ENCODE measurements at places on chromosomes 12 and 14.

DNA sequence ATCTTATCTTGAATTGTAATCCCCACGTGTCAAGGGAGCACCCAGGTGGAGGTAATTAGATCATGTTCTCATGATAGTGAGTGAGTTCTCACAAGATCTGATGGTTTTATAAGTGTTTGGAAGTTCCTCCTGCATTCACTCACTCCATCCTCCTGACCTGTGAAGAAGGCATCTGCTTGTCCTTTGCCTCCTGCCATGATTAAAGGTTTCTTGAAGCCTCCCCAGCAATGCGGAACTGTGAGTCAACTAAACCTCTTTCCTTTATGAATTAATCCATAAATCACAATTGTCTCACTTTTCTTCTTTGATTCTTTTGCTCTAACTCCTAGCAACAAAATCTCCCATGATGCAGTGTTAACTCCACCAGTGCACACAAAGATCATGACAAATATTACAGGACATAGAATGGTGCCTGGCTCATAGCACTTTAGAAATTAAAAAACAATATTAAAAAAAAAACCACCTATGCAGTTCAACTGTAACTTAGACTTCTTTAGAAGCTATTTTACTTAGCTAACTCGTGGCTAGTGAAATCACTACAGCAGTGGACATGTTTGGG, 37.6 kb upstream of the MGAT4C start:
- DNase-seq, result no peak

DNA sequence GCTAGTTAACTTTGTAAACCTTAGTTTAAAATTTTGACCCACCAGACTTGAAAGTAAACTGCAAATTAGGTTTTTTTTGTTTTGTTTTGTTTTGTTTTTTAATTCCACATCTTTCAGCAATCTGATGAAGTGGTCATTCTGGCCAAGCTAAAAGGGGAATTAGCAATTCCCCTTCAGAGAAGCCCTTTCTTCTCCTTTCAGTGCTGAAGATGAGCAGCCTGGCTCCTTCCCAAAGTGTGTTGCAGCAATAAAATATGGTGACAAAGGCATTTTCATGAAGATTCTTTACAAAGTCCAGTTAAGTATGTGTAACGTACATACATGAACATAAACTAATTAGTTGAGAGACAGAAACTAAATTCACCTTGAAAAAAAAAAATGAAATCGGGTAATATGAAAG, 380.1 kb downstream of the NOVA1 start:
- DNase-seq, result no peak

DNA sequence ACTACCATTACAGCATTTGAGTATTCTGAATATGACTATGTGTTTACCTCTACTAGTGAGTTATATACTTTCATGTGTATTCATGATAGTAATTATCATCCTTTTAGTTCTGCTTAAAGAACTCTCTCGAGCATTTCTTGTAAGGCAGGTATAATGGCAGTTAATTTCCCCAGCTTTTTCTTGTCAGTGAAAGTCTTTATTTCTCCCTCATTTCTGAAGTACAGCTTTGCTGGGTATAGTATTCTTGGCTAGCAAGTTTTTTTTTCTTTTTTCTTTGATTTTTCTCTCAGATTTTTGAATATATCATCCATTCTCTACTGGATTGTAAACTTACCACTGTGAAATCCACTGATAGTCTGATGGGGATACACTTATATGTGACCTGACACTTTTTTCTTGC, 165.9 kb upstream of the ARHGAP5 start:
- DNase-seq, result no peak

GRCh38 chr12:80170915-80171314, 71.6 kb downstream of the OTOGL start:
- DNase-seq, result no peak

DNA sequence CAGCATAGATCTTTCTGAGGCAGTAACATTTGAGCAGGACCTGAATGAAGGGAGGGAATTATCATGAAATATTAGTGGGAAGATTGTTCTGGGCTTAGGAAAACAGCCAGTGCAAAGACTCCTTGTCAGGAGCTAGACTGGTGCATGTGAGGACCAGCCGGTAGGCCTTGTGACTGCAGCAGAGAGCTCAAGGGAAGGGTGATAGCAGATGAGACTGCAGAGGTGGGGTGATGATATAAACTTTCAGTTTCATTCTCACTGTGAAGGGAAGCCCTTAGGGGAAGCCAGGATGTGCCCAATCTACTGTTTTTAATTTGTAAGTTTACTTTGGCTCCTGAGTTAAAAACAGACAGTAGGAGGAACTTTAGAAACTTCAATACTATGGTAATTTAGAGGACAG, 12.4 kb downstream of the IL22 start:
- peak; percentile 15 for DNase-seq

DNA sequence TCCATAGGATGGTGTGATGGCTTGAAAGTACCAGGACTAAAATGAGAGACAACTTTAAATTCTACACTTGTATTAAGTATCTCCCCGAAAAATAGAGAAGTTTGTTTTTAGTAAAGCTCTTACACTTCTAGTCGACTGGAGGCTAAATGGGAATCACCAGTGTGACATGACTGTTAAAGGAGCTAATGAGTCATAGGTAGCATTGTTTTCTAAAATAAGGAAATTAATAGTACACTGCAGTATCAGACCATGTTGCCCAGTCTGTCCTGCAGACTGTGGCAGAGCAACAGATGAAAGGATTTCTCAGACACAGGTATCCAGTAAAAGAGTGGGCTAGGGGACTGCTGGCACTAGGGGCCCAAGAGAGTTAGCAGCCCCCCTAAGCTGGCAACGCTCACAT, 140.1 kb downstream of the TMEM117 start:
- DNase-seq, result no peak

DNA sequence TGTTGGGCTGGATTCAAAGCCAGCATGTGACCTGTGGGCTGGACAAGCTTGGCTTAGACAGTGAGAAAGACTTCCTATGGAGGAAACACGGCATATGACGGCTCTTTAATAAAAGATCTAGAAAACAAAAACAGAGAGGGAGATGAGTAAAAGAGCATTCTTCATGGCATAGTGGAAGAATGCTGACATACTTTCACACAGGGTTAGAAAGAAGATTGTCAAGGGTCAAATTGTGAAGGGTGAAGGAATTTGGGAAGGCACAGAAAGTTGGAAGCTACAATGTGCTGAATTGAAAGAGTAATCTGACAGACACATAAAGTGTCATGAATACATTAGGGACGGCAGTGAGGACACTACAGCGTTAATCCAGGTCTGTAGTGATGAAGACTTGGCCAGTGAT, 63.4 kb downstream of the GALNT4 start:
- DNase-seq, result no peak

DNA sequence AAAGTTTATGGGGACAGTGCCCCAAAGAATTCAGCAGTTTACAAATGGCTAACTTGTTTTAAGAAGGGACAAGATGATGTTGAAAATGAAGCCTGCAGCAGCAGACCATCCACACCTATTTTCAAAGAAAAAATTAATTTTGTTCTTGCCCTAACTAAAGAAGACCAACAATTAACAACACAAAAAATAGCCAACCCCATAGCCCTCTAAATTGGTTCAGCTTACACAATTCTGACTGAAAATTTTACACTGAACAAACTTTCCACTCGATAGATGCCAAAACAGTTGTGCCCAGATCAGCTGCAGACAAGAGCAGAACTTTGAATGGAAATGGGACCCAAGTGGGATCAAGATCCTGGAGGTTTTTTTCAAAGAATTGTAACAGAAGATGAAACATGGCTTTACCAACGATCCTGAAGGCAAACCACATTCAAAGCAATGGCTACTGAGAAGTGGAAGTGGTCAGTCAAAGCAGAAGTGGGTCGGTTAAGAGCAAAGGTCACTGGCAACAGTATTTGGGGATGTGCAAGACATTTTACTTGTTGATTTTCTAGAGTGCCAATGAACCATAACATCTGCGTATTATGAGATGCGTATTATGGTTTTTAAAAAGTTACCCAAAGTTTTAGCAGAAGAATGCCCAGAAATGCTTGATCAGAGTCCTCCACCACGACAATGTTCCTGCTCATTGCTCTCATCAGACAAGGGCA, 30.0 kb downstream of the SLC39A9 start:
- no peak for DNase-seq

- DNase-seq, result no peak
Measured at GRCh38 chr12:25271486-25272098, 20.9 kb upstream of the KRAS start.

DNA sequence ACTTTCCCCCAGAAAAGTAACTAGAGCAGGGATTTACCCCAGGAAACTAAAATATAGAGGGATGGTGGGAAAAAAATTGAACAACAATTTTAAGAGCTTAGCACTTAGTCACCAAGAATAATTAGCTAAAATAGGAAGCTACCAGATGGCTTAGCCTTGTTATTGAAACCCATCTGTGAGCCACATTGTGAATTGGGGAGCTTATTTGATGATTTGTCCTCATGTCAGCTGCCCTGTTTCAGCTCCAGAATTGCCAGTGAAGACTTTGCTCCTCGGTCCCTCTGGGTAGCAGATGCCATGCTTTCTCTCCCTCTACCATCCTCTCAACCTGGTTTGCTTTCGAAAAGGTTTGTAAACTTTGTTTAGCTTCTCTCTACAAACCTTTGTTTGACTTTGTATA, 67.7 kb upstream of the PTHLH start:
- no peak for DNase-seq

DNA sequence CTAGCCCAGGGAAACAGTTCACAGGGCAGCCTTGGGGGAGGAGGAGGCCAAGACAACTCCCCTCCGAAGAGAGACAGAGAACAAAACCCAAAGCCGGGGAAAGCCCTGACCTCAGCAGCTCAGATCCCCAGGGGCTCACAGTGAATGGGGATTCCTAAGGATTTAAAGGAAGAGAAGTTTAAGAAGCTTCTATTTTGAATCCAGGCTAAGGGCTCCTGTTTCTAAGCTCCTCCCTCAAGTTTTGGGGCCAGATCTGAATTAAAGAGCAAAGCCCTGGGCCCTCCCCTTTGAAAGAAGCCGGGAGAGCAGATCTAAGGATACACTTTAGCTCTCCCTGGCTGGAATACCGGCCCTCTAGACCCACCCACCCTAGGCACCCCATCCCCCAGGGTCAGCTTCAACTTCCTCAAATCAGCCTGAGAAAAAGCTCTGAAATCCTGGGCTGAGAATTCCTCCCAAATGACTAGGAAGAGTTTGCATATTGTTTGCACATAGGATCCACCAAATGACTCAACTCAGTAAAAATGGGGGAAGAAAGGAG, 3.9 kb downstream of the KDM2B start:
- DNase-seq, result no peak

GRCh38 chr14:103625356-103626095, 3.5 kb upstream of the KLC1 start:
- no peak for DNase-seq

DNA sequence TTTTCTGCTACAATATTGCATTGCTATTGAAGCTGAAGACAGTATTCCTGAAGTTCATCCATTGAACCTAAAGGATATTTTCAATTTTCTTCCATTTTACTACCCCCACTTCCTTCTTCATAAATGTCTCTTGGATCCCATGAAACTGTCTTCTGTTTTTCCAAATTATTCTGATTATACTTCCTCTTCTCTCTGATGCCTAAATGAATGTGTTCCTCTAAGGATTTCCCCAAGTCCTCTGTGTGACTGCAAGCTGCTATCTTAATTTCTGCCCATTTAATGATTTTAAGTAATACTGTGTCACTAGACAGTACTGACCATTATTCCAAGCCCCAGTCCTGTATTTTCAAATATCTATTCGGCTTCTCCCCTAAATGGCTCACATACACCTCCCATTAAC, 102.9 kb downstream of the TAOK3 start:
- no peak for DNase-seq

DNA sequence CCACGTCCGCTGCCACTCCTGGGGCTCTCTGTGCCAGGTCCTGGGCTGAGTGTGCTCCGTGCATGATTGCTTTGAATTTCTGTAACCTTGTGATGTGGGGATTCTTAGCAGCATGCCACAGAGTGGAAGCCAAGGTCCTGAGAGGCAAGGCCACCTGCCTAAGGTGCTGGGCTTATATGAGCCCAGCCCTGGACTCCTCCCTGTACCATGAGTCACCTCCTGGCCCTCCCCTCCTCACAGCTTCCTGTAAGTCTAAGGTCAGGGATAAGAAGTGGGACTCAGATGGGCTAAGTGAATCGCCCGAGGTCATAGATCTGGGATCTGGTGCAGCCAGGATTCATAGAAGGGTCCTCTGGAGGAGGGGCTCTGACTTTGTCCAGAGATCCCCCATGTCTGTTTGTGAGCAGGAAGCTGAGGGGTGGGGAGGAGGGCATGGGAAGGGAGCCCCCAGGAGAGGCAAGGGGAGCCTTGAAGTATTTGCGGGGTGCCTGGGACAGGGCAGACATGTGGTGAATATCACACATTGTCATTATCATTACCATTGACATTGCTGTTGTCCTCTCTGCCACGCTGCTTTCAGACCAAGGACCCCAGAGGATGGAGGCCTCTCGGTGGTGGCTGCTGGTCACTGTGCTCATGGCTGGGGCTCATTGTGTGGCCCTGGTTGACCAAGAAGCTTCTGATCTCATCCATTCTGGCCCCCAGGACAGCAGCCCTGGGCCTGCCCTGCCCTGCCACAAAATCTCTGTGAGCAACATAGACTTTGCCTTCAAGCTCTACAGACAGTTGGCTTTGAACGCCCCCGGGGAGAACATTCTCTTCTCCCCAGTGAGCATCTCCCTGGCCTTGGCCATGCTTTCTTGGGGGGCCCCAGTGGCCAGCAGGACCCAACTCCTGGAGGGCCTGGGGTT, 28.8 kb downstream of the SERPINA3 start:
- DNase-seq, result no peak

- DNase-seq, result no peak
Measured at GRCh38 chr12:38883629-38884134, 21.7 kb downstream of the CPNE8 start.

- no peak for DNase-seq
Measured at GRCh38 chr14:64137657-64138290, 156.4 kb downstream of the ESR2 start.

DNA sequence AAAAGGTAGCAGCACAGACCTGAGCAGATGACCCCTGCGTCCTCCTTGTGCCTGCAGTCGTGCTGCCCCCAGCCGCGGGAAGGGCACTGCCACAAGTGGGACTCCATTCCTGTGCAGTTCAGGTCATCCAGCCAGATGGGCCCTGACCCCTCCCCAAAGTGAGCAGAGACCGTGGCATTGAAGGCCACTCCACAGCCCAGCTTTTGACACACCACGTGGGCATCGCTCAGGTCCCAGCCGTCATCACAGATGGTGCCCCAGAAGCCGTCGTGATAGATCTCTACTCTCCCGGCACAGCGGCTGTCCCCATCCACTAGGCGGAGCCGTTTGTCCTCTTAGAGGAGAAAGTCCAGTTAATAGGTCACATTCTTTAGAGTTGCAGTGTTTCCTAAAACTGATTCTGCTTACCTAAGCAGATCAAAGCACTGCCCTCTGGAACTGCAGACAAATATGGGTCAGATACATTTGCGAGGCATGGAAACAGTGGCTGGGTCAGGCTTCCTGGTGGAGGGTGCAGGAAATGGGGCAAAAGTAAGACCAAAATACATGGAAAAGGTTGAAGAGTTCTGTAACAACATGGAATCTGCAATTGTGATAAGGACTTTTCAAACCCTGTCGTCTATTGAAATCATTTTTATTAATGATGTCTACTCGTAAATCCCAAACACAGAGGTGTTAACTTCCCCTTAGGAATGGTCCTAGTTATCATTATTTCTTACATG, 69.4 kb downstream of the CD163L1 start:
- DNase-seq, result no peak
